Endothelial cell of umbilical vein (primary cell): ENCODE measurements at places on chromosomes 5 and 9. TPM values are rescaled to one million over a fixed set of nuclear protein-coding genes. Genes with fewer than 3 reads are reported as not detected.
A peak's percentile ranks its signal among the peaks of the same experiment; 100 is the strongest.

DNA sequence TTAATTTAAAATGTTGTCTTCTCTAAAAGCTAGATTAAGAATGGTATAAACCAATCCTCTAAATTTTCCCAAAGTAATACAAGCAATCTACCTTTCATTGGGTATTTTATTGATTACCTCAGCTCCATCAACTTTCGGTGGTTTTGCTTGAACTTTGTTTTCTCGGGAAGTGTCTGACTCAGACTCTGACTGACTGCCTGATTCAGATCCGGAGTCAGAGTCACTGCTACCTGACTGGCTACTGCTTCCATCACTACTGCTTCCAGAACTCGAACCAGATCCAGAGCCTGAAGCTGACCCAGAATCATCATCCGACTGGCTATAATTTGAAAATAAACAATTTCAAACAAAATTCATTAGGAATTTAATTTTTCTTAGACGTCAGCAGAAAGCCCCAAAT lies 24.0 kb downstream of the CHD1 start:
- DNase-seq: peak; percentile 48

DNA sequence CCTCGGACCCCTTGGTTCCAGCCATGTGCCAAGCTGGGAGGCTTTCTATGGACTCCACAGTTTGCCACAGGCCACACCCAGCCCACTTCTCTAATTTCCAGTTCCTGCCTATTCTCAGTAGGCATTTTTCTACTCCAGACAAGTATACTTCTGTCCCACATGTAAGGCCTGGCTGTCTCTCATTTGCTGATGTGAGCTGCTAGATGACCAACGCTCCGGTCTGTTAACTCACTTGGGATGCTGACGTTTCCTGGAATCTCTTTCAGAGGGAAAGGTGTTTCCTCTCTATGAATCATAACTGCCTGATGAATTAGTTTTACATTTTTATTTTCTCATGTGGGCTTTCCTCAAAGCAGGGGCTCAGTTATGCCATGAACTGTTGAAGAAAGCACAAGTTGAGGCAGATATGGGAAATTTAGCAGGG lies 36.3 kb downstream of the ERGIC1 start:
- peak; percentile 97 for DNase-seq

DNA sequence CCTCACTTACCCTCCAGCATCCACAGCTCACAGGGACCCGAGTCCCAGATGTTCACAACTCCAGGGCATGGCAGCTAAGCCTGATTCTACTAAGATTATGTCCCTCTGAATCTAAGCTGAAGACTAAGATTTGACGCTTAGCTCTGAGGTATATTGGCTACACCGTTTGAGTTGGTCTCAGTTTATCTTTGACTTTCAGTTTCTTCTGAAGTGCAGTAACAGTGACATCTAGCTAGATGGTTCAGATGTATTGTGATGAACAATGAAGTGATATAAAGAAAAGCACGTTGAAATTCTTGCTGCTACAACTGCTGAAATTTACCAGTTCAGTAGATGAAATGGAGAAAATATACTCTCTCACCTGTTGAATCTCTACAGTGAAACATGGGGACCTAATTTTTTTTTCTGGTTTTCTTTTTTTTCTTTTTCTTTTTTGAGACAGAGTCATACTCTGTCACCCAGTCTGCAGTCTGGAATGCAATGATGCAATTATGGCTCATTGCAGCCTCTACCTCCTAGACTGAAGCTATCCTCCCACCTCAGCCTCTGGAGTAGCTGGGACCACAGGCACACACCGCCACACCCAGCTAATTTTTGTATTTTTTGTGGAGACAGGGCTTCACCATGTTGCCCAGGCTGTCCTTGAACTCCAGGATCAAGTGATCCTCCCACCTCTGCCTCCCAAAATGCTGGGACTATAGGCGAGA lies 15.7 kb downstream of the RFK start:
- no peak for DNase-seq

- DNase-seq: no peak
Measured at GRCh38 chr5:1702318-1702717, 97.3 kb downstream of the MRPL36 start.

DNA sequence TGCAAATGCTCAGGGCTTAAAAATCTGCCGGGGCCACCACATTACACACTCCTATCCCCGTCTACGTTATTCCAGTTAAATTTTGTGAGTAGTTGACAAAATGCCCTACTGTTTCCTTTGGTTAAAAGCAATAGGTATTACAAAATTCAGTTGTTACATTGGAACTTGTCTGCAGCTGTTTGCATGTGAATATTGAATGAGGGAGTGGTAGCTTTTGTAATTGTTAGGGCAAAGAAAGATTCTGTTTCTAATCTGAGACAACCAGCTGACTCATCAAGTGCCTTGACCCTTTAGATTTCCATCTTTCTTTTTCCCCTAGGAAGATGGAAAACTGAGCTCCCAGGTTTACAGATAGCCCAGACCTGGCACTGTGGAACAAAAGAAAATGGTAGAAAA lies 30.2 kb downstream of the MAML1 start:
- DNase-seq: no peak

- DNase-seq: no peak
Measured at GRCh38 chr9:6417186-6417585, 4.2 kb downstream of the UHRF2 start.

DNA sequence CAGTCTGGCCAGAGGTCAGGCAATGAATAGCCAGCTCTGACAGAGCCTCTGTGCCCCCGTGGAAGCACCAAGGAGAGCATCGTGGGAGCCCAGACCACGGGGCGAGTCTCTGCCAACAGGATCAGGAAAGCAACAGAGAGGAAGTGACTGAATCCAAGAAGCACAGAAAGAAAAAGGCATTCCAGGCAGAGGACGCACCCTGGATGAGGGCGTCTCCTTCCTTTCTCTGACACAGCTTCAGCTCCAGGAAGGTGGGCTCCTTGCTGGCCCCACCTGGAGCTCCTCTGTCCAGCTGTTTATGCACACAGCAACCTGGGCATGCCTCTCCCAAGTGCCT lies 16.6 kb downstream of the HK3 start:
- no peak for DNase-seq

- no peak for DNase-seq
Measured at GRCh38 chr9:98972716-98973115, 29.0 kb downstream of the COL15A1 start.

DNA sequence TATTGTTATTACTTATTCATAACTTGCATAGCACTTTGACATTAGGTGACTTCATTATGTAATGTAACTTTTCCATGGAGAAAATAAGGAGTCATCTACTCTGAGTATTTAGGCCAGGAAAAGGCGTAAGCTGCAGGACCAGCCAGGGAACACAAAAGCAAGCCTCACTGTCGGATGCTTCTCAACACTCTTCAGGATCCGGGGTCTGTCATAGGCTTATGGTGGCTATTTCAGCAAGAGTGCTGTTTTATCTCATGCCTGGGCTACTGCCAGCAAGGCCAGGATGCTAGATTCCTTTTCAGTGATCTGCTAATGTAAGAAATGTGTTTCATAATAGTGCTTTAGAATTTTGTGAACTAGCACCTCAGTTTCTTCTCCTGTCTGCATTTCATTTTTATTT lies 162.4 kb downstream of the CHSY3 start:
- DNase-seq: no peak

DNA sequence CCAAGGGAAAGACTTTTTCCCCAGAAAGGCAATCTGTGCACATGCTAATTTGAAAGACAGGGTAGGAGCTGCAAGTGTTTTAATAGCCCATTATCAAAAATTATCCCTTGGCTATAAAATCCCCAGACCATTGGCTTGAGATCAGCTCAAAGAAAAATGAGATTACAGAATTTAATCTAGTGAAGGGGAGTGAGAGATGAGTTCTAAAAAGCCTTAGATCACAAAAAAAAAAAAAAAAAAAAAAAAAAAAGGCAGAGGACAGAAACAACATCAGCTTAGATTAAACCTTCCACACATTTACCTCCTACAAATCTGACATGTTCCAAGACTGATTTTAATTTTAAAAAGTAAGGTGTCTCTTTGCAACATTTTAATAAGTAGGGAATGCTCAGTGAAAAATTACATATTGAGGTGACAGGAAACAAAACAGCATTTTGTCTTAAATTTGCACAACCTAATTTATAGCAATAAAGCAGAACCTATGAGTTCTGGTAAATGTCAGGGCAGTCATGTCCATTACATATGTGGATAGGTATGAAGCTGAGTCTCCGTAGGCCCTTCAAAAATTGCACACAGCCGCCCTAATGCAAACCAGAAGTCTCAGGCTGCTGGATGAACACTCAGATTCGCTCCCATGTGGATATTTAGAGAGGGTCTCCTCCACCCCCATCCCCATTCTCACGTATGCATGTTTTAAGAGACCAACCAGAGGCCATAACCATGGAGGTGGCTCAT lies 43.4 kb downstream of the NFIB start:
- DNase-seq: peak; percentile 44

DNA sequence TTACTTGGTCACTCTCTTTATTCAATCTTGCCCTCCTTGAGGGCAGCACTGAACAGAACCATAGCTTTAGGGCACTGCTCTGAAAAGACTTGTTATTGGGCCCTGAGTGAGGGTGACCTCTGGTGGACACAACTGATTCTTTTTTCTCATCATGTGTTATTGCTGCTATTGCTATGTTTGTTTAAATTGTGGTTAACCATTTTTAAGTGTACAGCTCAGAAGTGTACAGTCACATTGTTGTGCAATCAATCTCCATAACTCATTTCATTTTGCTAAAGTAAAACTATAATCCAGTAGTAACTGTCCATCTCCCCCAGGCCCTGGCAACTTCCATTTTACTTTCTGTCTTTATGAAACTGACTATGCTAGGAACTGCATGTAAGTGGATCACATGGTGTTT lies 351.1 kb upstream of the RIOK2 start:
- DNase-seq: peak; percentile 75

DNA sequence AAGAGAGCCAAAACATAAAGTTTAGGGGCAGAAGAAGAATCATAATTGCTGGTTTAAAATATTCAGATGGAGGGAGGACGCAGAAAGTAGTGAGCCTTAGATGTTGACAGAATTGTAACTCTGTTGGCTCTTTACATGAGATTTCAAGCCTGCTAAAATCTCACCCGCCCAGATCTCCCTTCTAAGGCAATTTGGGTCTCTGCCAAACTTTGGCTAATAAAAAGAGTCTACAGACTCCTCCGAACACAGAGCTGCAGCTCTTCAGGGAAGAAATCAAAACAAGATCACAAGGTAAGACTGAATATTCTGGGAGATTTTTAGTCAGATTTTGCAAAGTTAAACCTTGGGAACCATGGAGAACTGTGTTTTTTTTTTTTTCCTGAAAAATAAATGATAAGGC lies at the start of gene IL33:
Gene IL33, plus strand, starts transcription at position 246 of the 400 bp plus-strand sequence. CDS start 25,888 bp downstream, outside the sequence.
- peak; percentile 72 for DNase-seq

DNA sequence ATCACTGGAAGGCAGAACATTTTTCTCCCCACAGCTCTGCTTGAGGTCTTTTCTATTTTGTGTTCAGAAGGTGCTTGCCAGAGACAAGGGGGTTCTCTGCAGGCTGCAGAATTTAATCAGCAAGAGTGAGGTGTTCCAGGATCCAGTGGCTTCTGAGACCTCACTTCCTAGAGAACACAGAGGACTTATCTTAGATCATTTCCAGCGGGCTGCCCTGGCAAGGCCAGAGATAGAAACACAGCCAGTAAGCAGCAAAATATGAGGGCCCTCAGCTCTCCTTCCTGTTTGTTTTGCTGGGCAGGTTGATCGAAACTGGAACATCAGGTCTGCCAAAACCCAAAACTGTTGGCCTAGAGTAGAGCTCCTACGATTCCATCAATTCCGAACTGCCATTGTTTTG lies 187.3 kb downstream of the DIRAS2 start:
- no peak for DNase-seq

DNA sequence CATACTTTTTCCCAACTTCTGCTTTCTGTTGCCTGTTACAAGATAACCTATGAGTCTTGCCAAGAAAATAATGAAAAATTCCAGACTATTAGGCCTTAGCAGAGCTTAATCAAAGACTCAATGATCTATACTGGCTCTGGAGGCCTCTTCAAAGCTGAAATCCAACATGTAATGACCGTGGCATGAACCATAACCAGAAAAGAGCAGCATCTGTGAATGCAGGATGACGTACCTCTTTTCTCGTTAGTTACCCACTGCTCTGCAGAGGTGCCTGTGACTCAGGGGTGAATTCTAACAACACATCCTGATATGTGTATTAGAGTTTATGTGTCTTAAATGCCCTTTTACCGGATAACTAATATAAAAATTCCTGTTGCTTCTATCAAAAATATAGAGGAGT lies 645.4 kb downstream of the PRELID2 start:
- no peak for DNase-seq

GRCh38 chr9:99948896-99949295 lies 42.4 kb downstream of the STX17 start:
- DNase-seq: peak; percentile 92

DNA sequence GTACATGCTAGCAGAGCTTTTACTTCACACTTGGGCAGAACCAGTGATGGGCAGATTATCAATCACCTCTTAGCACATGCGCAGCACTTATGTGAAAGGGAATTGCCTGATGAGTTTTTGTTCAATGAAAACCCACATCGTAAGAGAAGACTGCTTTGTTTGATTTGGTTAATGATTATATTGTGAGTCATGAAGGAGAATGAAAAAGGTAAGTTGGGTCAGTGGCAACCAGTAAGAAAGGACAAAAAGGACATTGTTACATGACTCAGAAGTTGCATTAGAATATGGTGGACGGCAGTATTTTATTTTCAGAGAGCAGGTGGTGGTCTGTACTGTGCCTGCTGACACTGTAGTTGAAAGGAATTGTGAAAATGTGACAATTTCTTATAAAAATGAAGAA lies 127.4 kb downstream of the AOPEP start:
- no peak for DNase-seq

- peak; percentile 59 for DNase-seq
Measured at GRCh38 chr5:71471193-71471592, 15.7 kb downstream of the BDP1 start.

GRCh38 chr9:16787724-16788123 lies 82.7 kb downstream of the BNC2 start:
- peak; percentile 4 for DNase-seq

DNA sequence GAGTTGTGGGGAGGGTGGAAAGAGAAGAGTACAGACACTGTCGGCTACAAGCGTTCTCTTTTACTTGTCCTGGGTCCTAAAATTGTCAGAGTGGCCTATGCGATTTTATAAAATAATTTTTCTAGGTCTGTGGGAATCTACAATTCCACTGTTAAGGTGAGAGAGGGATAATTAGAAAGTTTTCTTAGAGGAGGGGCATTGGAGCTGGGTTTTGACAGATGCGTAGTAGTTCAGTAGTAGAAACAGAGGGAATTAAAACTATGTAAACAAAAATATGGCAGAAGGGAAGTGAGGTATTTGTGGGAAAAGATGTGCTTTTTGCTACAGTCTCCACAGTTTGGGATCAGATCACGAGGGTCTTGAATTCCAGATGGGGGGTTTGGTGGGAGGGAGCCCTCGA lies 129.1 kb upstream of the SHB start:
- no peak for DNase-seq

DNA sequence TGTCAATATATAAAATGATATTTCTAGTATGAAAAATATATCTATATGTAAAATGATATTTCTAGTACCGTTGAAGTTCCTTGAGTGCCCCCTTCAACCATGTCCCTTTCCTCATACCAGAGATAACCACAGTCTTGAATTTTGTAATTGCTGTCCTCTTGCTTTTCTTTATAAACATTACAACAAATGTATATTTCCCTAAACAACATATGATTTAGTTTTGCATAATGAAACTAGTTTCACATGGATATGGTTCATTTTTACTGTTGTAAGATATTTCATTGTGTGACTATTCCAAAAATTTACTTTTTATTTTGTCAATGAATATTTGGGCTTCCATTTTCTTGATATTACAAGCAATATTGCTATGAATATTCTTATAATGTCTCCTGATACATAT lies 14.0 kb downstream of the NLN start:
- DNase-seq: no peak

The SLC1A1 gene
- 6.5 and 8.3 TPM in 2 replicates for total RNA-seq

The ENC1 gene
- total RNA-seq: 42.2 and 53.6 TPM in 2 replicates

The SH3RF2 gene
- total RNA-seq: 0.84 and 0.90 TPM in 2 replicates

The ANKRD20A1 gene
- 2.5 and 5.2 TPM in 2 replicates for total RNA-seq

The PAEP gene
- total RNA-seq: not detected in 2 replicates

The CD14 gene
- 0.33 TPM in 1 of 2 replicates, not detected in the other for total RNA-seq

The OR1J2 gene
- not detected in 2 replicates for total RNA-seq
